CD4-positive, alpha-beta T cell treated with Interleukin-4 for 1 hour (primary cell): ENCODE measurements at places on chromosomes 6 and 20.

DNA sequence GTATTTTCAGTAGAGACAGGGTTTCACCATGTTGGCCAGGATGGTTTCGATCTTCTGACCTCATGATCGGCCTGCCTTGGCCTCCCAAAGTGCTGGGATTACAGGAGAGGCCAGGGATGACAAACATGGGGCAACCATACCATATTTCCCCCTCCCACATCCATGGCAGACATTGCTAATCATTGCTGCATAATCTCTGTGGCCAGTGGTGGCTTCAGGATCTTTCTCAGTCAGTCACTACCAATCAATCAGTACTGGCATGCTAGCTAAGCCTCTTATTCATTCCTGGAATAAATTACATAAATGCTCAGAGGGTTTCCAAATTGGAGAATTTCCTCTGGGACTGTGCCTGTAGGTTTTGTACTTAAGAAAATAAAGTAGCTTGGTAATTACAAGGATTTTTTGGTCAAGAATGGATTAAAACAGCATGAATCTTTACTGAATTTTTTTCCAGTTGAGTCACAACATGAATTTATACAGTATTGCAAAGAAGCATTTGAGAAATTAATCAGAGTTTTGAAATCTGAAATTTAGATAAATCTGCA lies 138.1 kb downstream of the FNDC1 start:
- no peak for DNase-seq

DNA sequence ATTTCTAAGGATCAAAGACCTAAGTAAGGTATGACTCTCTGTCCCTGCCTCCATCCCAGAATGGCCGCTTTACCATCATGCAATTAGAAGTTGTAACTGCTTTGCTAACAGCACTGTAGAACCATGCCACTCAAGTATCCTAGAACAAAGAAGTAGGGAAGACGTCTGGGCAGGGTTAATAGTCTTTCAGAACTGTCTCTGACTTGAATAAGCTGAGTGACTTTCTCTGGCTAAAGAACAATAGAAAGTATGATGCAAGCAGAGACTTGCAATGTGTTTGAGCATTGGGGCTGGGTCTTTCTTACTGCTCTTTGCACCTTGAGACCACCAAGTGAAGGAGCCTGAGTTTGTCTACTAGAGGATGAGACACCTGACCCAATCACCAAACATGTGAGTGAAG lies 279.6 kb upstream of the JAG1 start:
- no peak for DNase-seq

DNA sequence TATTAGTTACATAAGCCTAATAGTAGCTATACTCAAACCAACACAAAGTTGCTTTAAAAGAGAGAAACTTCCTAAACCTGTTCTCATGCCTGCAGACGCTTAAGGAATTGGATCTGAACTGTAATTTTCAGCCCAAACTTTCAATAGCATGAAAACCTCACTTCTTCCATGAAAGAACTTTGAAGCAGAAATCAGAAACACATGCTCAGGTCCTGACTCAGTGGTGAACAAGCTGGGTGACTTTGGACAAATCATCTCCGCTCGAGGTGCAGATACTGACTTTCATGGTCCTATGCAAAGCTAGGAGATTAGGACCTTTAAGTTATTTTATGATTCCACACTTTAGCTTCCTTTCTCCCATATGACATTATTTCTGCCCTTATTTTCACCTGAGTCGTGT lies 36.5 kb downstream of the NOX3 start:
- no peak for DNase-seq

DNA sequence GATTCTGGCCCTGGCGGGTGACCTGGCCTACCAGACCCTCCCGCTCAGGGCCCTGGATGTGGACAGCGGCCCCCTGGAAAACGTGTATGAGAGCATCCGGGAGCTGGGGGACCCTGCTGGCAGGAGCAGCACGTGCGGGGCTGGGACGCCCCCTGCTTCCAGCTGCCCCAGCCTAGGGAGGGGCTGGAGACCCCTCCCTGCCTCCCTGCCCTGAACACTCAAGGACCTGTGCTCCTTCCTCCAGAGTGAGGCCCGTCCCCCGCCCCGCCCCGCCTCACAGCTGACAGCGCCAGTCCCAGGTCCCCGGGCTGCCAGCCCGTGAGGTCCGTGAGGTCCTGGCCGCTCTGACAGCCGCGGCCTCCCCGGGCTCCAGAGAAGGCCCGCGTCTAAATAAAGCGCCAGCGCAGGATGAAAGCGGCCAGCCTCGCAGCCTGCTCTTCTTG lies 868 bp upstream of the SLC2A4RG start:
- DNase-seq: peak; percentile 41

GRCh38 chr6:157322792-157323254 lies 496 bp downstream of the TMEM242 start:
- no peak for DNase-seq

DNA sequence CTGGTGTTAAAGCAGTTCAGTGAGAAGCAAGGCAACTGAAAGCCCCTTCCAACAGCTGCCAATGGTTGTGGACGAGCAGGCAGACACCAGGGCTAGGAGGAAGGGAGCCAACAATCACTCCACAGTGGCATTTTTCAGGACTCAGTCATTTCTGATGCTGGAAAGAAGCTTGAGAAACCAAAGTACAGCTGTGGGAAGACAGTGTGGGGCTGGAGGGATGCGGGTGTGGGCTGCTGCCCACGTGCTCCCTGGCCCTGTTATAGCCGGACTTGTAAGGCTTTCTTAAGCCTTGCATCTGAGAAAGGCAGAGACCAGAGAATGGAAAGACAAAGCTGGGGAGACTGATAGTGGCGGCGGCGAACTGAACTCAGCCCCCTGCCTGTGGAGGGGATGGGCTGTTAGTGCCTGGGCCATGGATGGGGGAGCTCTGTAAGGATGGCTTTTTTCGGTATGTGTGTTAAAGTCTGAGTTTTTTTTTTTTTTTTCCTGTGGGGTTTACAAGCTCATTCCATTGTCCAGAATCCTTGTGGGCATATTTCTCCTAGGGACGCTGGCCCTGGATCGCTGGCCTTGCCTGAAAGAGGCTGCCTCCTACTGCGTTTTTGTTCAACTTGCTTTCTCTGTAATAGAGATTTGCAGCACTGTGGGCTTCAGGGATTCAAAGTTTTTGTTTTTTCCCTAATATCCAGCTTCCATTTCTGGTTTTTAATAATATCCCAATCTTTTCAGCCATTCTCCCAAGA lies 91.7 kb downstream of the GJA10 start:
- no peak for DNase-seq

- DNase-seq: no peak
These were observed 932.1 kb downstream of the QKI start for GRCh38 chr6:164346631-164347030.

DNA sequence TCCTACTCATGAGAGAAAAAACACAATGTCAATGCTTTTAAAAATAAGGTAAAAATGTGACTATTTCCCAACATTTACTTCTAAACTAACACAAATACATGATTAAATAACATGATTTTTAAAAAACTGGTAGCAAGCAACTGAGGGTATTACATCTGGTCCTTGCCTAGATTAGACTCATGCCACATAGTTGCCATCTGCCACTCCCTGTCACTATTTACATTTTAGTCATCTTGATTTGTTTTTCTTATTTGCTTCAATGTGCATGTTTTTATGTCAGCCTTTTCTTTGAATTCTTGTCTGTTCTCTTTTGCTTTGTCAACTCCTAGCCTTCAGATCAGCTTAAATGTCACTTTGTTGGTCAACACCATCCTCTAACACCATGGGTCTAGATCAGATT lies 207.0 kb upstream of the SIM1 start:
- DNase-seq: no peak

GRCh38 chr6:124683507-124683906 lies 278.7 kb upstream of the RNF217 start:
- no peak for DNase-seq

DNA sequence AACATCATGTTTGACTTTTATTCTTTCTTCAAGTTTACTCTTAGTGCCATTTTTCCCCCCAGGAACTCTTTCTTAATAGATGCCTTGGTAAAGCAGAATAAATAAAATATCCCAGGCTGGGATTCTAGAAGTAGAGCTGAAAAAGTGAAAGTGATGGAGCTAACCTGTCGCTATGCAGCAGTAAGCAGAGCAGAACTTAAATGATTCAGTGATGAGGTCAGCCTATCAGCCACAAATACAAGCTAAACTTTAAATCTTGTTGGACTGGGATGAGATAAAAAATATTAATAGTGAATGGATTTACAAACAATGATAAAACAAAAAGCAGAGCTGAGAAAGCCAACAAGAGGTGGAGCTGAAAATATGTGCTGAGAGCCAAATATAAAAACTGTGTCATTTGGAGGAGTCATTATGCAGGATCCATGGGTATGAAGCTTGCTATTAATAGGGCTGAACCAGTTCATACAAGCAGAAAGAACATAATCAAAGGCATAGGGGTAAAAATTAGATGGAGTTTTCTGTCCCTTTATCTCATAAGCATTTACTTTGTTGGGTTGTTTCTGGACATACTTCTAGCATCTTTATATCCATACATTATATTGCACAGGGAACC lies 877.8 kb downstream of the EPHA7 start:
- DNase-seq: no peak

- no peak for DNase-seq
These were observed 5.0 kb downstream of the GCNT2 start for GRCh38 chr6:10526156-10526555.

- DNase-seq: no peak
These were observed 13.9 kb upstream of the CCDC167 start for GRCh38 chr6:37513576-37513975.

- no peak for DNase-seq
These were observed 11.0 kb downstream of the TTBK1 start for GRCh38 chr6:43254138-43254817.

DNA sequence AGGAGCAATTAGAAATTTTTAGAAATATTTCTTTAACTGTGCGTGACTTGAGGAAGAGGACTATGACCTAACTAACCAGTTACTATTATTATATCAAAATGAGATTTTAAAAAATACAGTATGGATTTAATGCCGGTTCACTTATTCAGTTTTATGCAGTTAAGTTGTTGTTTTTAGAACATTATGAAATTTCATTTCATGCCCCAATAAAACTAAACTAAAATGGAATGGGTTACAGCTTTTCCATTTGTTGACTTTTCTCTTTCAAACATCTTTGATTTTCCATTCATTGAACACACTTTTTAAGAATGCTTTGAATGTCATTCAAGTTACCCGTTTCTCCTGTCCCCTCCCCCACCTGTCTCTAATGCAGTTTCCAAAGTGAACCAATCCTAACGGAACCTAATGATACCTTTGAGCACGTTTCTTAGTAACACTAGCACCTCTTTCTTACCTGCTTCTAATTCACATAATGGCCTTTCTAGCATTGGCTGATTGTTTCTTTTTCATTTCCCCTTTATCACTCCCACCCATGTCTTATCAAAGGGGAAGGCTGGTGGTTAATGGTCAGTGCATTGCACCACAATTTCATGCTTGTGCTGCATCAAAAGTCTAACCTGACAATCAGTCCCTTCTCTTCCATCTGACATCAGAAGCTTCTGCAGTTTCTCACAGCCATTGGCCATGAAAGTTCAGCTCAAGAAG lies 262.2 kb upstream of the TAB2 start:
- DNase-seq: no peak

GRCh38 chr6:105107207-105107606 lies 72.6 kb downstream of the POPDC3 start:
- DNase-seq: no peak

GRCh38 chr20:479487-479886 lies 17.2 kb upstream of the TBC1D20 start:
- no peak for DNase-seq

- no peak for DNase-seq
These were observed 12.8 kb downstream of the SNX14 start for GRCh38 chr6:85580878-85581267.

- no peak for DNase-seq
These were observed 89.9 kb downstream of the YTHDF1 start for GRCh38 chr20:63125838-63126601.

- no peak for DNase-seq
These were observed 57.9 kb upstream of the AKAP12 start for GRCh38 chr6:151181706-151182363.

DNA sequence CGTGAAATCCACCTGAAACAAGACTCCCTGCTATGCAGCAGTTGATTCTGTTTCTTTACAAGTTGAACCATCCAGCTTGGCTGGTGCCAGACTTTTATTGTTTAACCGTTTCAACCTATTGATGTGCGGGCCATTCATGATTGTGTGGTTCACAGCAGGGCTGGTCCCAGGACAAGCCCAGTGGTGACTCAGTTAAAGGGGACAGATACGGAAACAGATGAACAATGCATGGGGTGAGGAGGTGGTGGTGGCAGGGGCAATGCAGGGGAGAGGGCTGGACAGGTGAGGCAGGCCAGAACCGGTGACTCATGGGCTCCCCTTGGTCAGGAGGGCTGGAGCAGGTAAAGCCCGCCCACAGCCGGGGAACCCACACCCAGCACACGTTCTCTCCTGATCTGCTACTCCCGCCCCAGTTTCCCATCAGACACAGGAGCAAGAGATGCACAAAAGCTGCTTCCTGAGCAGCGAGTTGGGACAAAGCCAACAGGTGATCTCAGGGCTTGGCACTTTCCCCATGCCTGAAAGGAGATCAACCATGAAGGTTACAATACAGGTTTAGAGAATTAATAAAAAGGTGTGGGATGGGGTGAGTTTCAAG lies 232.2 kb downstream of the LY86 start:
- no peak for DNase-seq

DNA sequence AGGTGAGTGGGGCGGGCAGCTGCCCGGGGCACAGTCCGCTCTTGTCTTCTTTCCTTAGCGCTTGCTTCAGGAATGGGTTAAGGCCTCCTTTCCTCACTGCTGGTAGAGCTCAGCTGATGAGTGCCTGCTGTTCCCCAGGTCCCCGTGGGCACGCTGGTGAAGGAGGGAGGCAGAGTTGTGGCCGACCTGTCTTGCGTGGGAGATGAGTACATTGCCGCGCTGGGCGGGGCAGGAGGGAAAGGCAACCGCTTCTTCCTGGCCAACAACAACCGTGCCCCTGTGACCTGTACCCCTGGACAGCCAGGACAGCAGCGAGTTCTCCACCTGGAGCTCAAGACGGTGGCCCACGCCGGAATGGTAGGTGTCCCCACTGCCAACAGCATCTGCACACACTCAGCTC lies 15.7 kb downstream of the MTG2 start:
- no peak for DNase-seq

- DNase-seq: no peak
These were observed 40.8 kb downstream of the CCDC170 start for GRCh38 chr6:151534576-151534975.

- no peak for DNase-seq
These were observed 292.0 kb upstream of the ARID1B start for GRCh38 chr6:156485150-156485549.

- no peak for DNase-seq
These were observed 121.9 kb downstream of the ARID1B start for GRCh38 chr6:156899071-156899470.

DNA sequence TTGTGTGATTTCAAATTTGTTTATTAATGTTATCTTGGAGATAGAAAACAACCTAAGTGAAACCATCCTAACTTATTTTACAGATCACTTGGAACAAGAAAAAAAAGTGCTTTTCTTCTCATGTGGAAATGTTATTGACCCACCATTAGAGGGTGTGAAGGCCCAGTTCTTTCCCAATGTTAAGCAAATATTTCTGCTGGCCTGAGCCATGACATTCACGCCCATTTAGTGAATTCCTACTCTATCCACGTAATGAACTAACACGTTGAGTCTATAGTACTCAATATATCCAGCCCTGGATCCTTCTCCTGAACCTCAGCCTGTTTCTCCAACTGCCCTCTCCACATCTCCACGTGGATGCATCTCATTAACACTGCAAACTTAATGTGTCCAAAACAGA lies 180.6 kb upstream of the ZFP64 start:
- DNase-seq: no peak

GRCh38 chr20:47032933-47033578 lies 138.4 kb downstream of the EYA2 start:
- no peak for DNase-seq

- peak; percentile 59 for DNase-seq
These were observed at the start of gene KHDC1 for GRCh38 chr6:73262671-73263569. Gene KHDC1 (minus strand): TSS chr6:73263196. CDS start chr6:73242517, 20,679 bp downstream.

- DNase-seq: no peak
These were observed 123.8 kb upstream of the ID4 start for GRCh38 chr6:19713411-19713810.
